ENCODE measurements at places on chromosomes 7 and 10. TPM values are rescaled to one million over a fixed set of nuclear protein-coding genes. Genes with fewer than 3 reads are reported as not detected.

SEC61A2 gene
- total RNA-seq = 12.5 TPM

EPHA1 gene
- total RNA-seq = not detected

FMC1 gene
- total RNA-seq = 3.8 TPM

IQUB gene
- 0.51 TPM for total RNA-seq

CPN1 gene
- total RNA-seq = not detected

OR2A5 gene
- total RNA-seq = not detected

ENO4 gene
- total RNA-seq = 0.05 TPM

WASL gene
- total RNA-seq = 11.3 TPM

NUDT13 gene
- 0.30 TPM for total RNA-seq

SORBS1 gene
- total RNA-seq = 20.9 TPM

SSC4D gene
- total RNA-seq = 0.59 TPM

HTR5A gene
- not detected for total RNA-seq

ZNF488 gene
- under 0.01 TPM for total RNA-seq

CTAGE4 gene
- not detected for total RNA-seq

MYH16 gene
- total RNA-seq = under 0.01 TPM

GPR158 gene
- total RNA-seq = 0.05 TPM

MOGAT3 gene
- total RNA-seq = not detected

GIMAP8 gene
- not detected for total RNA-seq

EBLN1 gene
- total RNA-seq = not detected
